ENCODE measurements at places on chromosomes 5 and 9.
A peak's percentile ranks its signal among the peaks of the same experiment; 100 is the strongest.

DNA sequence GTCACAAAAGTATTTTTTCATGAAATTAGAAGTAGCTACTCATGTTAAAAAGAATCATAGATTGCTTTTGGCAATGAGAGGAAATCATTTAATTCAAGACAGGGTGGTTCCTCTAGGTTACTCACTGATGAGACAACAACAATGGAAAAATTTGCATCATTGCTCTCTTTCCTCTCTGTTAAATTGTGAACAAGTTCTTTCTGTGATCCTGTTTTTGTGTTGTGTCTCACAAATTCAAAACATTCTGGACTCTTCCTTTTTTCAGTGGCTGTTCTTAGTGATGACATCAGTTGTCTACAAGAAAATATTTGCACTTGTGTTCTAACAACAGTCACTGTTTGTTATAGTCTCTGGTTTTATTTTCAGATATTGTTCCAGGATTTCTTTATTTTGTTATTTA lies 95.3 kb downstream of the XRCC4 start:
- no peak for DNase-seq

GRCh38 chr5:155050384-155051019 lies 36.9 kb downstream of the KIF4B start:
- DNase-seq = no peak

DNA sequence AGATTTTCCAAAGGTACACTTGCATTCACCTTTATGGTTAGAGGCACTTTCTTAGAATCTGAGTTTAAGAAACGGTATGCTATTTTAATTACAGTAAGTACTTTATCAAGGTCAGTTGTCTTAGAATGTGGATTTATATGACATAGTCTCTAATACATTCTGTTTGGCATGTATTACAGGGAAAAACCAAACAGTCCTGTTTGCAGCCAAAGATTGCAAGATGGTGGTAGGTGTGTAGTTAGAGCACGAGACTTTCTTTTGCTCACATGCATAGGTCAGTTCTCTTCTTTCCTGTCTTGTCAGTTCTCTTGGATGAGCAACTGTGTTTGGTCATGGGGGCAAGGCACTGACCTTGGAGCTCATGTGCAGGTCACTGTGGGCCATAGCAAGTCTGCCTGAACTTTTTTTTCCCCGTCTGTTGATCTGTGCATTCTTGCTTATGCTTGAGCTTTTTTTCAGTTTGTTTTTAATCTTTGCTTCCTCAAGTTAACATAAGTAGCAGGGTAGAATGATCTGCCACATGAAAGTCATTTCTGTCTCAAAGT lies 20.6 kb downstream of the ZSWIM6 start:
- DNase-seq = no peak

DNA sequence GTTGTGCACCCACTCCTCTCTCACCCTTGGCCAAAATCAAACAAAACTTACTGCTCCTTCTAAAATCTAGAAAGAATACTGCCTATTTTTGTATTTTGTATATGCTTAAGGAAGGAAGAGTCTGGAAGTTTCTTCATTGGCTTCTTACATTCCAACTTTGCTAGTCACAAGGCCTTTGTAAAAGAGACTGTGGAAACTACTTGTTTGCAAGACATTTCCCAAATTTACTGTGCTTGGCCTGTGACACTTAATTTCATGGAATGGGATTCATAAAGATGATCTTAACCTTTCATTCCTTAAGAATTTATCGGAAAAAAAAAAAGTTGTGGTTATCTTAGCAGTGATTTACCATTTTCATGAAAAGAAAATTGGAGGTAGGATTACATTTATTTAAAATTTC lies 208.9 kb downstream of the VPS13A start:
- DNase-seq = no peak

GRCh38 chr5:10595672-10596309 lies 31.9 kb downstream of the ANKRD33B start:
- DNase-seq = peak; percentile 65

GRCh38 chr9:36791222-36791950 lies 218.7 kb downstream of the MELK start:
- DNase-seq = no peak

GRCh38 chr5:112183103-112183711 lies 235.9 kb downstream of the EPB41L4A start:
- no peak for DNase-seq

DNA sequence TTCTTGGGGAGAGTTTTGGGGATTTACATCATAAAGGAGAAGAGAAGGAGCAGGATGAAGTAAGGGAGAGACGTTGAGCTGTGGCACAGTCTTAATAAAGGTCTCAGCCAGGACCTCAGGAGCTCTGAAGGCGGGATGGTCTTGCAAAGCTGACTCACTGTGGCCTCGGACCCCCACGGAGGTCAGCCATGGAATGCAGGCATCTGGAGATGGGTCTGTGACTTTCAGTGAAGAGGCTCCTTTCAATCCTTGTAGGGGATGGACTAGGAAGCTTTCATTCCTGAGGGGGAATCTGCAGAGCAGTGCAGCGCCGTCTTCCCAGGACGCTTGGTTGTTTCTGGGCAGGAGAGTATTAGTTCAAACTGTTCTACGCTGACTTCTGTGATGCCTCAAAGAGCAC lies 65.7 kb upstream of the BASP1 start:
- no peak for DNase-seq

GRCh38 chr9:136117916-136118319 lies 757 bp downstream of the TMEM250 start:
- no peak for DNase-seq

DNA sequence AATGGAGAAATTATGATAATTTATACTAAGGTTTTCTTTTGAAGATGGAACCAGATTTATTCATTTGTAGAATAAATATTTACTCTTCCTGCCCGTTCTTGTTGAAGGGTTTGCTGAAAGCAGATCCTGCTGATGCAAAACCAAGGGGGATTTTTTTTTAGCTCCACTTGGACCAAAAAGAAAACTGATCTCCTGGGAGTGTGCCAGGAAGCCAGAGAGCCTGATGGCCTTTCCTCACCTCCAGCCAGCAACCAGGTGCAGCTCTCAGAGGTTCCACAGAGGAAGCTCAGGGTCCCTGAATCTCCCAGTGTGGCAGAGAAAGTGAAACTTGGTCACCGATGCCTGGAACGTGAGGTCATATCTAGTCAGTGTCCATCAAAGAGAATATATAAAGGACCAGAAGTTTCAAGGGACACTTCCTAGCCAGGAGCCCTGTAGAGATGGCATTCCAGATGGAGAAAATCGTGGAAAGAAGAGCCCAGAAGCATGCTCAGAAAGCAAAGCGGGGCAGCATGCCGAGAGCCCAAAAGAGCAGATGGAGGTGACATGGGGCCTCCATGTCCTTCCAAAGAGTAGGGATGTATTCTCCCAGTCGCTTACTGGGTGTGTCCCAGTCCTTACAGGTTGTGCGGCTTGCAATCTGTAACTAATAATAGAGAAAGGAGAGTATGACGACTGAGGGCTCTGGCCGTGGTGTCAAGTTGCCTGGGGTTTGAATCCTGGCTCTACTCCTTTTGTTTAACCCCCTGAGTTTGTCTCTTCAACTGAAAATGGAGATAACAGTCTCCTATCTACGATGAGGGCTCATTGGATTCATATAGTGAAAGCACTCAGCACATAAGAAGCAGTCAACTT lies 12.2 kb downstream of the AFAP1L1 start:
- DNase-seq = no peak

DNA sequence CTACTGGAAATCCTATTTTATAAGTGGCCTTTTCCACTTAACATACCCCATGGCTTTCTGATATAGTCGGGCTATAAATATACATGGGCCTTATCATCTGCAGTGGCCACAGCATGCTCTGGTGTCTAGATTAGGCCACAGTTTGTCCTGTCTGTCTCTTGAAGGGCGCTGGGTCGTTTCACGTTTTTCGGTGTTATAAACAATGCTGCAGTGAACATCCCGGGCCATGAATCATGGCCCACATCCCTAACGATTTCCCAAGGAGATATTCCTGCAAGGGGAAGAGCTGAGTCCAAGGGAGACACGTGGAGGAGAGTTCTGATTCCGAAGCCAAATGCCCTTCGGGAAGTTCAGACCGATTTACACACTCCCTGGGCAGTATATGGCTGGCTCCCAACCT lies 8.4 kb downstream of the PLPP7 start:
- no peak for DNase-seq

GRCh38 chr5:113678924-113679575 lies 165.6 kb downstream of the YTHDC2 start:
- peak; percentile 8 for DNase-seq

DNA sequence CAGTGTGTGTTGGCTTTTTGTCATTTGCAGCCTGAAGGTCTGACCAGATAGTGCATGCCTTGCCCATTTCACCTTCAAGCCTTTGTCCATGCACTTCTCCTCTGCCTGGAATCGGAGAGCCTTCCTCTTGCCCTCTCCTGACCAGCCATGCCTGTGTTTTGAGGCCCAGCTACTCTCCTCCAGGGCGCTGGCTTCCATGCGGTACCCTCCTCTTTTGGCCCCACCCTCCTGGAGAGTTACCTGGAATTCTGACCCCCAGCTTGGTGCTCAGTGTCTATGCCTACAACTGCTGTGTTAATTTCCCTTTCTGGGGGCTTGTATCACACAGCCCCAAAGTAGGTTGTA lies 52.5 kb downstream of the CXXC5 start:
- DNase-seq = no peak

Measured in stimulated activated CD4-positive, alpha-beta T cell treated with anti-CD3 and anti-CD28 coated beads, Interleukin-1b, Interleukin-23, amount 100 ng/mL, for 48 hours (primary cell).